ENCODE measurements at places on chromosomes 7 and 10. TPM values are rescaled to one million over a fixed set of nuclear protein-coding genes. Genes with fewer than 3 reads are reported as not detected.

The VWA2 gene
- total RNA-seq, result 5.7 TPM

The TMEM139 gene
- total RNA-seq, result 3.6 TPM

The SLC29A4 gene
- total RNA-seq, result 0.53 TPM

The WNT8B gene
- total RNA-seq, result not detected

- H3K4me1 ChIP-seq, result peaks cover 41% of the 10 kb centered on the region
- DNase-seq, result no peak
- H3K4me3 ChIP-seq, result peak overlapping the region; percentile 53
- H3K27ac ChIP-seq, result no peak overlapping the region
- H3K27me3 ChIP-seq, result no peaks in the 10 kb centered on the region
- H3K36me3 ChIP-seq, result no peaks in the 10 kb centered on the region
Measured at GRCh38 chr7:94656658-94656924, 658 bp upstream of the SGCE start.

DNA sequence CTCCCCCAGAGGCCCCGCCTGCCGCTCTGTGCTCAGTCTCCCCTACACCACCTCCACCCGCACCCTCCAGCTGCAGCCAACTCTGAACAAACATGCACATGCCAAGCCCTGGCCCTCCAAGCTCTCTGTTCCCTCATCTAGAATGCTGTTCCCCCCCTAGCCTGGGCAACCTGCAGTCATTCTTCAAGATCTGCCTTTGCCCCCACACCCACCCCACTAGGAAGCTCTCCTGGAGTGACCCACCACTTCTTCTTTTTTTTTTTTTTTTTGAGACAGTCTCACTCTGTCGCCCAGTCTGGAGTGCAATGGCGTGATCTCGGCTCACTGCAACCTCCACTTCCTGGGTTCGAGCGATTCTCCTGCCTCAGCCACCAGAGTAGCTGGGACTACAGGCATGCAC is 13.7 kb downstream of the MYL10 start:
- H3K36me3 ChIP-seq, result no peaks in the 10 kb centered on the region
- H3K27ac ChIP-seq, result no peak overlapping the region
- no peaks in the 10 kb centered on the region for H3K4me1 ChIP-seq
- DNase-seq, result no peak
- peaks cover 76% of the 10 kb centered on the region for H3K27me3 ChIP-seq

DNA sequence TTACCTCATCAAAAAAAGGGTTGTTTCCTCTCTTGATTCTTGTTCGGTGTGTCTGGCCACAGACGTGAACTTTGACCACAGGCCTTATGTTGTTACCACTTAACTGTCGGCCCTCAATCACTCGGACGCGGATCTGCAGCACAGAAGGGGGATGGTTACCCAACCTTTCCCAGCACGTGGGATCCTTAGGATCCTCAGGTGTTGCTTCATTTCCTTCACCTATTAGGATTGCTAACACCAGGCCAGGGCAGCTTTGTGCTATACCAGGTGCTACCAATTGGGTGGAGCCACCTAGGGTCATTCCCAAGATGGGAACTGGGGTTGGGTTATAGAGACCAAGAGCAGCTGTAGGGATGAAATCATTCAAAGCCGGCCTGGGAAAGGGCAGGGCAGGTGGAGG is 73.4 kb downstream of the MYOF start:
- no peak for DNase-seq
- no peaks in the 10 kb centered on the region for H3K36me3 ChIP-seq
- H3K4me3 ChIP-seq, result no peak overlapping the region
- no peak overlapping the region for H3K27ac ChIP-seq
